ENCODE measurements at places on chromosomes 6 and 20.
A peak's percentile ranks its signal among the peaks of the same experiment; 100 is the strongest.

DNA sequence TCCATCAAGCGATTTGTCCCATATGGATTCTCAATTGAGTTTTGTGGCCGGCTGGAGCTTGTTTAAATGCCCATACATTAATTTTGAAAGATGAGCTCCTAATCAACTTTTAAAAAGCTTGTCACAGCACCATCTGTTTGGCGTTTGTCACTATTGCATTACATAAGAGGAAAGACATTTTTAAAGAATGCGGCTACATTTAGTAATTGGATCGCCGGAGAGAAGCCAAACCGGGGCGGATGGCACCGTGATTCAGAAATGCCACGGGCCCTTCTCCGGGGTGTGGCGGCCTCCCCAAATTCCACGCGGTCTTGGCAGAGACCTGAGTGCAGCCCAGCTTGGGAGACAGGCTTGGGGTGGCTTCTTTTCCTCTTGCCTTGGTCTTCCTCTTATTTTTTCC, 67.7 kb upstream of the ZNFX1 start:
- peak; percentile 100 for DNase-seq

DNA sequence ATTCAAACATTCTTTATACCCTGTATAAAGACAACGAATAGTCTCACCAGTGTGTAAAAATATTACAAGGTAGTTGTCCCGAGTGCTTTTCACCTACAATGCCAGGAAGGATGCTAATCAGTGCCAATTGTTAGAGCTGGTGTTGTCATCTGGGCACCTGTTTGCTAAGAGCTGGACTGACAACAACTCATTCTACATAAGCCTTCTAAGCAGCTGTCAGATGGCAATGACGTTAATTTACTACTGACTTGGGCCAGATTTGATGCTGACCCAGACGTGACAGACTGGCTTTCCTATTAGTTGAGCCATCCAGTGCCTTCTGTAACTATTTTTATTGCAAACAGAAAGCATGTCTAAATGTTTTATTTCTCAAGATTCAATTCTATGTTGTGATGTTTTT, 355.2 kb downstream of the ADGRB3 start:
- no peak for DNase-seq

DNA sequence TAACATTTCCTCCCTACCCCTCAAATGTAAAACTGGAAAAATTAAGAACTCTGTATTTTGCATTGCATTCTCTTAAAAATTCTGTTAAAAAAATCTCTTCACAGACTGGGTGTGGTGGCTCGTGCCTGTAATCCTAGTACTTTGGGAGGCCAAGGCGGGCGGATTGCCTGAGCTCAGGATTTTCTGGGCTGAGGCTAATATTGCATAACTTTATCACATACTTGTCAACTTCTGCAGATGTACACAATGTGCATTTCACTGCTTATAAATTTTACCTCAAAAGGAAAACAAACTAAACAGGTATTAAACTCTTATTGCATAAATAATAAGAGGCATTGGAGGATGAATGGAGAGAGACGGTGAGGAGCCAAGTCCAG, 21.1 kb downstream of the YTHDF1 start:
- DNase-seq = no peak

DNA sequence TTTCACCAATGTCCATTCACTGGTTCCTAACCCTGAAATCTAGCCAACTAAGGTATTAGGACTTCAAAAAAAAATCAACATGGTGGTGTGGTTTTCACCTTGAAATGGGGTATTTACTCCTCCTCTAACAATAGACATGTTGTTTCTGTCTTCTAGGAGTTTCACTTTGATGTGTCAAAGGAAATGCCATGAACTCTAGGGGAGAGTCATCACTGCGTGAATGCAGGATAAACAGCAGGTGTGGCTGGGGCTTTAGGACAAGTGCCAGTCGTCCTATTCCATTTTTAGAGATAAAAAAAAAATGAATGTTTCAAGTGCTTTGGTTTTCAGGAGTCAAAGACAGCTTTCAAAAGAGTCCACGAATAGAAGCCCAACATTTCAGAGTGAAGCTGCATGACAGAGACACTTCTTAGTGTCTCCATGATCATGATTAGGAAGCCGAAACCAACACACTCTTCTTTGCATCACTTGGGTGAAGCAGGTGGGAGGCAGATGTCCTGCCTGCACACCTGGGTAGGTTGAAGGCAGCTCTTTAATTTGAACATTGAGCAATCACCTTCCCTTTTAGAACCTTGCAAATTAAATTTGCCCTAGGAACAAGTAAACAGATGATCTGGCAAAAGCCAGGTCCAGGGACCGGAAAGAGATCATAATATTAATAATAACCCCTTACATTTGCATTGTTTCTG, 328.5 kb upstream of the PRDM1 start:
- DNase-seq = no peak

DNA sequence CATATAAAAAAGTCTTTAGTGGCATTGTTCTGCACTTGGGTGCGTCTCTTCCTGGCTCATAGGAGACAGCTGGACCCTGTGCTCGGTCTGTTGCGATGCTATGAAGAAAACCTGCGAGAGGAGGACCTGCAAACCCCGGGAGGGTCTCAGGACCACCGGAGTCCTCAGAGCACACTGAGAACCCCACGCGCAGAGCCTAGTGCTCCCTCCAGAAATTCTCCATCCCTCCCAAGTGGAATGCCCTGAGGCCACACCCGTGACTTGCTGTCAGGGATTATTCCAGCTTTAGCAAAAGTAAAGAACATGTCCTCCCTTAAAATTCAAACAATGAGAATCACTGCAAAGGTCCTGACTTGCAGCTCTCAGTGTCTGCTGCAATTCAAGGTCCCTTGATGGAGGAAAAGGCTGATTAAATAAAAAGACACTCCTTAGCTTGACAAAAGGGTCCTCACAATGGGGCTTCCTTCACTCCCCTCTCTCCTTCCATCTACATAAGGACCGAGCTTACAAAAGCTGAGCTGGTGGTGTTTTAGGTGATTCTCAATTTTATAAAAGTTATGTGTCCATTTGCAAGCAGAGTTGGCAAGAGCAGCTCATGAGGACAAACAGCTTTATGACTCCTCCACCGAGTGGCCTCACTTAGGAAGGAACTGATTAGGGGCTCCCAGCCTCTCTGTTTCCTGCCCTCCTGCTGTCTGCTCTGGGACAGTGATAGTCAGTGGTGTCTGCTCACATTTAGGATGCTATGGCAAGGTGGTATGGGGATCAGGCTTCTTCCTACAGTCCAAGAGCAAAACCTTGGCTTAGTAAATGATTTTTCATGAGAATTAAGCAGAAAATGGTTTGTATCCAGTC, 97.0 kb downstream of the RAMACL start:
- DNase-seq = no peak

DNA sequence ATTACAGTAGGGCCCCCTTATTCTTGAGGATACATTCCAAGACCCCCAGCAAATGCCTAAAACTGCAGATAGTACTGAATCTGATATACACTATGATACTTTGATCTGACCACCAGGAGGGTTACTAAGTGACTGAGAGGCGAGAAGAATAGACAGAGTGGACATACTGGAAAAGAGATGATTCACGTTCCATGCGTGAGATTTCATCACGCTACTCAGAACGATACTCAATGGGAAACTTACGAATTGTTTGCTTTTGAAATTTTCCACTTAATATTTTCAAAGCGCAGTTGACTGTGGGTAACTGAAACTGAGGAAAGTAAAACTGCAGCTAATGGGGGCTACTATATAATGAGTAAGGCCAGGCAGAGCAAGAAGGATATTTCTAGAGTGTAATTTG, 60.8 kb downstream of the STX11 start:
- DNase-seq = no peak

DNA sequence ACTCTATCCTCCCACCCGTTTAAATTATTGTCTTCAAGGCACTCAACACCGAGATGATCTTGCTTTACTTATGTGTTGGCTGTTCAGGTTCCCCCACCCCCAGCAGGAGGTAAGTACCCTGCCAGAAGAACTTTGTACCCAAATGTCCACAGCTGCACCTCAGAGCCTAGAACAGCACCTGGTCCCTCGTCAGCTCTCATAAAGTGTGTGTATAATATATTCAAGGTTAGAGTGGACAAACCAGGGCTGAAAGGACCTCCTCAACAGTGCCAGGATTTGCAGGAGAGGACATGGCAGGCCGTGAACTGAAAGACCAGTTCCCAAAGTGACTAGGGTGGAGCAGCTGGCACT, 5.9 kb upstream of the CPXM1 start:
- no peak for DNase-seq

- no peak for DNase-seq
These were observed 446.9 kb downstream of the HAO1 start for GRCh38 chr20:7493311-7493710.

DNA sequence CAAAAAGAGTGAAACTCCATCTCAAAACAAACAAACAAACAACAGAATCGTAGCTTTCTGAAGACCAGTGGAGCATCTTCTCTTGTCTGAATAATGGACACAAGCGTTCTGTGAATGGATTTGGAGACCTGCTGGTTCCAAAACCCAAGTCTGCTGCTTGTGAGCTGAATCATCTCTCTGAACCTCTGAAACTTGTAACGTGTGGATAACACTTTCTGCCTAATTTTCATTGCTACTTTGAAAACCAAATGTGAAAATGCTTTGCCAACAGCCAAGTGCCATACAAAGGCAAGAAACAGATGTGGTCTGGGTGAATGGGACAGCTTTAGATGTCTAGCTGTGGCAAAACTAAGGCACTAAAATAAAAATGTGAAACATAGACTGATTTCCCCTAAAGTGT, 44.3 kb downstream of the PHACTR1 start:
- no peak for DNase-seq

DNA sequence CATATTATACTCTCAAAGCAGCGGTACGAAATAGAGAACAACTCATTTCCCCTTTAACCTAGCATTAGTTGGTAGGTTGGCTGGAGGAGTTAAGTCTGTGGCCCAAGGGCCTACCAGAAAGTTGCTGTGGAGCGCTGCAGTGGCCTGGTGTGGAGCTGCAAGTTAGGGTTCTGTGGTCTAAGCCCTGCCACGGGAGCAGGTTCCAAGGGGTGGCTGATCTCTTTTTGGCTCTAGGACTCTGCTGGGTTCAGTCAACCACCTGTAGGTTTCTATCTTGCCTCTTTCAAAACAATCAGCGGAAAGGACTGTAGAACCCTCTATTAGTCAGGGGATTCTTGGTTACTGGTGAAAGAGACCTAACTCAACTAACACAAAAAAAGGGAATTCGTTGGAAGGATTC, 54.5 kb upstream of the TULP4 start:
- DNase-seq = no peak

GRCh38 chr20:24001712-24002405, 13.3 kb upstream of the GGTLC1 start:
- no peak for DNase-seq

DNA sequence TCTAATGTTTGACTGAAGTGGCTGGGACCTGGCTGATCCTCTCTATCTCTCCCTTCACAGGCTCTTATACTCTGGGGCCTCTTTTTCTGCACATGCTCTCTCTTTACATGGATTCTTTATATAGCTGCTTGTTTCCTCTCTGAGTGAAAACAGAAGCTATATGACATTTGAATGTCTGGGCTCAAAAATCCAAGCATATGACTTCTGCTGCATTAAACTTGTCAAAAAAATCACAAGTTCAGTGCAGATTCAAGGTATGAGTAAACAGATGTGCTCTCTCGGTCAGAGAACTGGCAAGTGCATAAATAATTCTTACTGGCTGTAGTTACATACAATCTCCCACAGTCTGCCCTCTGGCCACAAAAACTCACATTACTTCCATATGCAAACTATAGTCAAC, 96.6 kb downstream of the LCA5 start:
- DNase-seq = no peak

- no peak for DNase-seq
These were observed 134.1 kb downstream of the MTHFD1L start for GRCh38 chr6:150999576-150999975.
